ENCODE measurements at places on chromosomes 16 and 17.

DNA sequence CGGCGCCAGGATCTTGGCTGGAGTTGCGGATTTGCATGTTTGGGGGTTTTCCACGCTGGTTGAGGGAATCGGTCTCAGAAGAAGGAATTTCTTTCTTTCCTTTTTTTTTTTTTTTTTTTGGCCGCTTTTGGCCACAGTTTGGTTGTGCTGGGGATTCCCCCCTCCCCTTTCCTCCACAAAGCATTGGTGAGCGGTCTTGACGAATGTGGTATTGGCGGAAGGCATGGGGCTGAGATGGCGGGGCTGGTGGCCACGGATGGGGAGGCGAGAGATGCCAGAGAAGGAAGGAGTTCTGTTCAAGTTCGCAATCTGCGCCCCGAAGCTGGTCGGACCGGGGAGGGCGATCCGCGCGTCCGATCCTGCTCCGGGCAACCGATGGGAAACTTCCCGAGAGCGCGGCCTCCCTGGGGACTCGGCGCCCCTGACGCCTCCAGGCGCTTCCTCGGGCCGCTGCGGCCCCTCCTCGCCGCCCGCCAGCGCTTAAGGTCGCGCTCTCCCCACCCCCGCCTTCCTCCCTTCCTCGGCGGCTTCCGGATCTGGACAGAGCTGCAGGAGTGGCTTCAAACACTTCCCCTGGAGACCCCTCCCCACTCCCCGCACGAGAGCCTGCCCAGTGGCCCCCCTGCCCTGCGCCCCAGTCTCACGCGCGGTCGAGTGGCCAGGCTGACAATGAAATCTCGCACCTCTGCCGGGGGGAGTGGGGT, 43.2 kb downstream of the RAI1 start:
- DNase-seq, result no peak

- no peak for DNase-seq
Observed at GRCh38 chr17:37725021-37725595, 19.8 kb downstream of the HNF1B start.

- no peak for DNase-seq
Observed at GRCh38 chr17:77097631-77098180, 43.1 kb upstream of the SEC14L1 start.

DNA sequence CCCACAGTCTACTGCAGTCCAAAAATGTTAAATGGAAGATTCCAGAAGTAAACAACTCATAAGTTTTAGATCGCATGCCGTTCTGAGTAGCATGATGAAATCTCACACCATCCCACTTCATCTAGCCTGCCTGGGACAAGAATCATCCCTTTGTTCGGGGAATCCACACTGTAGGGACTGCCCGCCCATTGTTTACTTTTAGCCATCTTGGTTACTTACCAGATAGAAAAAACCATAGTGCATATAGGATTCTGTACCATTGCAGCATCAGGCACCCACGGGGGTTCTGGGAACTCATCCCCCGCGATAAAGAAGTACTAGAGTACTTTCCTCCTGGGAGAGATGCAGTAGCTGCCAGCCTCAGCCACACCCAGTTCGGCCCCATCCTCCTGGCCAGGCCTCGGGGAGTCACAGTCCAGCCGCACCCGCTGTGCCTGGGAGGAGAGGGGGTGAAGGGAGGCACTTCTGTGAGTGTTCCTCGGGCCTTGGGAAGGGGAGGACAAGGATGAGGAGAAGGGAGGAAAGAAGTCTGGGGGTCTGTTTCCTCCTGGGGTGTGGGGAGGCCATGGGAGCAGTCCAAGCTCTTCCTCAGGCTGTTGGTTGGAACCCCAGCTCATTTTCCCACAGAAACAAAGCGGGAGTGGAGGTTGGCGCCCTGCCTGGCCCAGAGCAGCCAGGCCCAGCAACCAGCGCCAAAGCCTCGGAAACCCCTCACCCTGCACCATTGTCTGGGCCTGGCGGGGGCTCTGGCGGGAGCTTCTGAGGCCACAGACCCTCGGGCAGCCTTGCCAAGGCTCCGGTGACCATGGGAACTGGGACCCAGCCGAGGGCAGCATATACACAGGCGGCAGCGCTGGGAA, 8.9 kb downstream of the TRIM47 start:
- no peak for DNase-seq

- DNase-seq, result no peak
Observed at GRCh38 chr16:83774066-83774465, 33.7 kb upstream of the HSBP1 start.

DNA sequence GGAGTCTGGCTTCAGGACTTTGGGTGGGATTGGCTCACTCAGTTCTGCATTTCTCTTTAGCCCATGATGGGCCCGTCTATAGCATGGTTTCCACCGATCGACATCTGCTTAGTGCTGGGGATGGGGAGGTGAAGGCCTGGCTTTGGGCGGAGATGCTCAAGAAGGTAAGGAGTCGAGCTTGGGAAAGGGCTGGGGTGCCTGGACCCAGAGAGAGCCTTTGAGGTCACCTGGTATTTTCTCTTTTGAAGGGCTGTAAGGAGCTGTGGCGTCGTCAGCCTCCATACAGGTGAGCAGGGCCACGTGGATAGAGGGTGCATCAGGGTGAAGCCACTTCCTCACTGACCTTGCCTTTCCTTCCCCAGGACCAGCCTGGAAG, 2.2 kb downstream of the THOC6 start:
- DNase-seq, result no peak

DNA sequence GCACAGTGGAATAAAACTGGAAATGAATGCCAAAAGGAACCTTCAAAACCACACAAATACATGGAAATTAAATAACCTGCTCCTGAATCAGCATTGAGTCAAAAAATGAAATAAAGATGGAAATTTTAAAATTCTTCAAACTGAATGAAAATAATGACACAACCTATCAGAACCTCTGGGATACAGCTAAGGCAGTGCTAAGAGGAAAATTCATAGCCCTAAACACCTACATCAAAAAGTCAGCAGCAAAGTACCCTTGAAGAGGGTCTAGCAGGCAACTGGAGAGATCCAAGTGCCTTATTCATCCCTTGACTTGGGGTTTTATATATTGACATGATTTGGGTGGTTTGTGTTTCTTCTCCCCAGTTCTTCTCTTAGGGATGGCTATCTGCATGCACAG, 294.1 kb downstream of the PMP22 start:
- DNase-seq, result no peak

DNA sequence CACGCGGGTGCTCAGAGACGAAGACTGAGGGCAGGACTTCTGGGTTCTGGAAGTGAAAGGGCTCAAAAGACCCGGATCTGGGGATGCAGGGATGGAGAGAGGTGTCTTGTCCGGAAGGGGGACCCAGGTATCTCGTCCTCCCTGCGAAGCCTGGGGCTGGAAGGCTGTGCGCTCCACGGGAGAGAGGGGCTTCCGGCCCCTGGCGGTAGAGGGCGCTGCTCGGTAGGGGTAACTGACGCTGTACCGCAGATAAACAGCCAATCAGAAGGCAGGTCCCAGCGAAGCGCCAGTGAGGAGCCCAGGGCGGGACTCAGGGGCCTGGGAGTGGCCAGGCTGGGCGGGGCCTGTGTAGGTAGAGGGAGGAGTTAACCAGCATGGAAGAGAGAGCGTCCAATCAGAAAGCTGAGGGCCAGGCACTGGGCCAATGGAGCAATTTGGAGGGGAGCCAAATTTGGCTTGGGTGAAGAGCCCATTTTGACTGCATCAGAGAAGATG, 804 bp downstream of the TGFB1I1 start:
- DNase-seq, result no peak
